Posterior cingulate gyrus (tissue), 11 donors: ENCODE measurements at places on chromosomes 12 and 14.

DNA sequence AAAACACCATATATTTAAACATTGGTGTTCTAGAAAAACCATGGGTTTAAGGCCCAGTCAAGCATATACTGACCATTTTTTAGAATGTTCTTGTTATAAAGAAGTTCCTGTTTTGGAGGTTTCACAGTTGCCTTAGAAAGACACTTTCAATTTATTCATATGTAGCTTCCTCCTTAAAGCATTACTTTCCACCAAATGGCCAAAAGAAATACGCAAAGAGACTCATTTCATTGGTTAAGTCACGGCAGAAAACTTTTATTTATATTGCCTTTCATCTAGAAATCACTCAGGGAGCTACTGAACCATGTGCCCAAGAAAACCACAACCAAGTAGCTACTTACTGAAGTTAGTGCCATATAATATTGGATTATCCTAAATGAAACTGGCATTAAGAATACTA lies 40.0 kb downstream of the MYBPC1 start:
- DNase-seq = no peak

DNA sequence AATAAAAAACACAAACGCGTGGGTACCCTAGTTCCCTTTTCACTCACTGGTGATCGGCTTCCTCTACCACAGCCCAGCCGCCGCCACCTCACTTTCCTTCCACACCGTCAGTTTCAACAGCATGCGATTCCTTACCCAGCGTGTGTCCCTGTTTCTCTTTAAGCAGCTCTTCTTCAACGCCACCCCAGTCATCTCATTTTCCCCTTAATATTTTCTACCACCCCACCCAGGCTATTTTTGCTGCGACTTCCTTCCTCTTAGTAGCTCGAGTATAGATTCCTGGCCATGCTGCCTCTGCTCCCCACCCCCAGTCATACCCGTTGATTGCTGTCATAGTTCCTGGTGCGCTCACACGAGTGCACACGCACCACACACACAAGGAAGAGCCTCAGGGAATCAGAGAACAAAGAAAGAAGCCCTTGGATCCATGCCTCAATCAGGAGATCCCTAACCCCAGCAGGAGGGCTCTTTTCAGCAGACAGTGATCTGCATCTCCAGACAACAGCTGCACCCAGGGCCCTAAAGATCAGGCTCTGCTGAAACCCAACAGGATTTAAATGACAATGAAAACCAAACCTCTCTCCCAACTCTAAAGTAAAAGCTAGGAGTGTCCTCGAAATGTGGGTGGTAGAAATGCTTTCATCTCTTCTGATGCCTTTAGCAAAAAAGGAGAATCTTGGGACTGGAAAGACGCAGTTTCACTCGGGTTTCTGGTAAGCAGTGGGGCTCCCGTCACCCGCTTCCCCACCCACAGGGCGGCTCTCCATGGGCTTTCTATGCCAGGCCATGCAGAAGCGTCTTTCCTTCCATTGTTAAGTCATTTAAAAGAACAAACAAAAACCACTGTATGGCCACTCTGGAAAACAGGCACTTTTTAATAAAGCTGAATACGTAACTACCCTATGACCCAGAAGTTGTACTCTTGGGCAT lies 23.8 kb downstream of the VPS37B start:
- DNase-seq = no peak

GRCh38 chr14:67602995-67603545 lies 3.0 kb upstream of the PIGH start:
- no peak for DNase-seq

- DNase-seq = no peak
These were observed 182.1 kb downstream of the NELL2 start for GRCh38 chr12:44694017-44694416.

DNA sequence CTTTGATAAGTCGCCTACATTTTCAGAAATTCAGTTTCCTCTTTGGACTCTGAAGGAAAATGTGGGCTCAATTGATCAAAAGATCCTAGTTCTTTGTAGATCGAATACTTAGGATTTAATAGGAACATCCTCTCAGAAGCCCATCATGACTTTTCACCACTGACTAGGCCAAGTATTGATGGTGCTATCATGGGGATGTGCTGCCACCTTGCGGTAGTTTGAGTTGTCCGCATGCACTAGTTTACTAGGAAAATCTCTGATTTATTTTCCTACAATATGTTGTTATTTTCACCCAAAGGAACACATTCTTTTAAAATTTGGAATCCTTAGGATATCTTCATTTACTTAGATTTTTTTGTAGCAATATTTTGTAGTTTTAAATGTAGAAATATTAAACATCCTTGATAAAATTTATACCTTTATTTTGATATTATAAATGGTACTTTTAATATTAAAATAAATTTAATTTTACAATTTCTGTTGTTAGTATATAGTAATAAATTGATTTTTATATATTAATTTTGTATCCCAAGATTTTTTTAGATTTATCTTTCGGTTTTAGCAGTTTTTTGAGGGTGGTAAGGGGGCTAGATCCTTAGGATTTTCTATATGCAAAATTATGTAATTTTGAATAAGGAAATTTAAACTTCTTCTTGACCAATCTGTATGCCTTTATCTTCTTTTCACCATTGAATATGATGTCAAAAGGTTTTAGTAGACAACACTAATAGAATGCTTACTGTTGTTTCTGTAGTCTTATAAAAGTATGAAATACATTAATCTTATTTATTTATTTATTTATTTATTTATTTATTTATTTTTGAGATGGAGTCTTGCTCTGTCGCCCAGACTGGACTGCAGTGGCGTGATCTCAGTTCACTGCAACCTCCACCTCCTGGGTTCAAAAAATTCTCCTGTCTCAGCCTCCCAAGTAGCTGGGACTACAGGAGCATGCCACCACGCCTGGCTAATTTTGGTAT lies 52.9 kb upstream of the OR9K2 start:
- DNase-seq = peak; percentile 81

GRCh38 chr12:104903648-104904423 lies 54.3 kb downstream of the SLC41A2 start:
- DNase-seq = no peak

GRCh38 chr12:40560848-40561247 lies 131.4 kb upstream of the CNTN1 start:
- no peak for DNase-seq

DNA sequence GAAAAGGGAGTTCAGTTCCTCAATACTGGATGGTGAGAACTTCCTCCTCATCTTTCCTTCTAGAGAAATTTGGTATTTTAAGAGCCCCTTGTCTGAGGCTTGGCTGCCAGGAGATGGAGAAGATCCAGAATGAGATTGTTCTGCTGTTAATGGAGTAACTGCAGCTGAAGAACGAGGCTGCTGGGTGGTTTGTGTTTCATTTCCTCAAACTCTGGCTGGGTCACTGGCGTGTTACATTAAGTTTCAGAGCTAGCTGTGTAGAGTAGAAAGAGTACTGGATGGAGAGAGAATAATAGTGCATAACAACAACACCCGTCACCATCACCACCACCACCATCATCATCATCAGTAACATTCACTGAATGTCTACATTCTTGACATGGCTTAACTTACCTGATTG lies 325.0 kb upstream of the TBX3 start:
- no peak for DNase-seq

- no peak for DNase-seq
These were observed 98.9 kb downstream of the ACSS3 start for GRCh38 chr12:81176796-81177195.

- DNase-seq = no peak
These were observed 7.4 kb downstream of the PRIMA1 start for GRCh38 chr14:93780813-93781400.

DNA sequence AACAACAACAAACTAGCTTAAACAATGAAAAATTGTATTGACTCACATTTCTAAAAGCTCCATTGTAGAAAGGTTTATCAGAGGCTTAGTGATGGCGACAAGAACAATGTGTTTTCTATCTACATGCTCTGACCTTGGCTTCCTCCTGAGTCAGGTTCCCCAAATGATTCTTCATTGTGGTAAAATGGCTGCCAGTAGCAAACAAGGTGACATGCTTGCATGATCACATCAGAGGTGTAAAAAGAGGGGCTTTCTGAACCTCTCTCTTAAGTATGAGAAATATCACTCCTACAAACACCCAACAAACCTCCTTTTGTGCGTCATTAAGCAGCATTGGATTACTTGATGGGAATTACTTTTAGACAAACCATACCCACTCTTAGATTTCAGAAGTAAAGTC lies 252.4 kb upstream of the SYT1 start:
- no peak for DNase-seq
